Activated T-cell treated with anti-CD3 and anti-CD28 coated beads for 48 hours (primary cell): ENCODE measurements at places on chromosomes 13 and 19.

DNA sequence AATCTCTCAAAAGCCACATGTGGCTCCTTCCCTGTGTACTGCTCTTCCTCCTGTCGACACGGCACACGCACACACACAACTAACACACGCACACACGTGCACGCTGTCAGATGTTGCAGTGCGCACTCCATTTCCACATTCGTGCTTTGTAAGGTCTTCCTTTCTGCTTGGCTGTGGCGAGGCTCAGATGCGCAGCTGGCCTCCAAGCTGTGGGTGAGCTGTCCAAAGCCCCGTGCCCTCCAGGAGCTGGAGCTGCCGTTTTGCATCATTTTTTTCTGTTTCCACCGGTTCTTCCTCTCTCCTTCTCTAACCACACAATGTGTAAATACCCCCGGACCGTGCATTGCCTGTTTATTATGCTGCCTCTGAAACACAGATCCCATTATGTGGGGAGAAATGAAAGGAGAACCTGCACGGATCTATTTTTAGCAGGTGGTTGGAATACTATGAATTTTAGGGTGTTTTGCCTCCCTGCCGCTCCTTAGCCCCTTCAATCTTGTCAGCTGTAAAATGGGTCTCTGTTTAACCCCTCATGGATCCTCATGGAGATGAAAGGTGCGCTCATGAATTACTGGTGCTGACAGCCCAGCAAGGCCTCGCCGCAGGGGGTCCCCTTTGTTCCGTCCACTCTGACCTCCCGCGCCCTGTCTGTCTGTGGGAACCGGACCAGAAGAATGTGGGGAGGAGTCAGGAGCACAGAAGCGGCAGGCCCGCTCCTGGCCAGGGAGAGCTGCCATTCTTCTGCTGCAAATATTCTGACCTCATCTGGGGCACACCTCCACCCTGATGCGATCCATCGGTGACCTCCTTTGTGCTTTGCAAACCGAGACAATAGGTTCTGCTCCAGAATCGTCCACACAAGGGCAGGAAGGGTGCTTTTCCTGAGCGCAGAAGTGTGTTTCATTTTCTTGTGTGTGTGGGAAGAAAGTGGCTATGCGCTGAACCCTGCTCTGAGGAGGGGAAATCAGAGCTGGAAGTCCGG lies 137.7 kb downstream of the SOX1 start:
- no peak for DNase-seq

DNA sequence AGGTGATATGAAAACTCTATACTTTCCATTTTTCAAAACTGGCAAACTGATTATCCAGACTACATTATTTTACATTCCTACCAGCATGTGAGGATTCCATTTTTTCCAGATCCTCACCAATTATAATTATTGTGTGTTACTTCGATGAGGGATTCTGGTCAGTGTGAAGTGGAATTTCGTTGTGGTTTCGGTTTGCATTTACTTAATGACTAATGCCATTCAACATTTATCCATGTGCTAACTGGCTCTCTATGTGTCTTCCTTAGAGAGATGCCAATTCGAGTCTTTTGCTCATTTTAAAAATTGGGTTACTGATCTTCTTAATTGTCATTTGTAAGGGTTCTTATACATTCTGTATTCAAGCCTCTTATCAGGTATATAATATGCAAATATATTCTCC lies 1551.3 kb upstream of the MIR17HG start:
- no peak for DNase-seq

GRCh38 chr19:21434967-21435544 lies 38.1 kb downstream of the ZNF493 start:
- no peak for DNase-seq

GRCh38 chr13:100014621-100015020 lies 33.0 kb downstream of the ZIC2 start:
- no peak for DNase-seq

DNA sequence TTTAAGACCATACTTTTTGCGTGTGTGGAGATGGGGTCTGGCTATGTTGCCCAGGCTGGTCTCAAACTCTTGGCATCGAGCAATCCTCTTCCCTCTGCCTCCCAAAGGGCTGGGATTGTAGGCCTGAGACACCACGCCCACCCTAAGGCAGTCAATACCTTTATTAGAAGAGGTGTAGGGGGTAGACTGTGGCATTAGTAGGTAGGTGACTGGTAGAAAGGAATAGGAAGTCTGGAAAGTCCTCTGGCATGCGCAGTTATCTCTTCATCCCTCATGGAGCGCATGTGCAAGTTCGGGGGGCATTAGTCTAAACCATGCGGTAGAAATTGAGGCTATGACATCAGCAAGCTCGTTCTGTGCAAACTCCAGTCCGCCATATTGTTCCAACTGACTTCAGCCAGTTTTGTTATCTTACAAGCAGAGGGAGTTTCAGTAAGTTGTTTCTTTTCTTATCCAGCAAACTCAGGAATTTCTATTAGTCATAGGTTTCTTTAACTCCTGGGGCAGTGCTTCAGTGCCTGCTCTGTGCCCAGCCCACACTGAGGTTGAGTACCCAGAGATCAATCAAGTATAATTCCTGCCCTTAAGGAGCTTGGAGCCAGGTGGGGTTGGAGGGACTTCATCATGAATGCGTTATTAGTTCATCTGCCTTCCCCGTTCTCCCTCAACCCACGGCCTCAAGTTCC lies 7.3 kb upstream of the RANBP3 start:
- no peak for DNase-seq

DNA sequence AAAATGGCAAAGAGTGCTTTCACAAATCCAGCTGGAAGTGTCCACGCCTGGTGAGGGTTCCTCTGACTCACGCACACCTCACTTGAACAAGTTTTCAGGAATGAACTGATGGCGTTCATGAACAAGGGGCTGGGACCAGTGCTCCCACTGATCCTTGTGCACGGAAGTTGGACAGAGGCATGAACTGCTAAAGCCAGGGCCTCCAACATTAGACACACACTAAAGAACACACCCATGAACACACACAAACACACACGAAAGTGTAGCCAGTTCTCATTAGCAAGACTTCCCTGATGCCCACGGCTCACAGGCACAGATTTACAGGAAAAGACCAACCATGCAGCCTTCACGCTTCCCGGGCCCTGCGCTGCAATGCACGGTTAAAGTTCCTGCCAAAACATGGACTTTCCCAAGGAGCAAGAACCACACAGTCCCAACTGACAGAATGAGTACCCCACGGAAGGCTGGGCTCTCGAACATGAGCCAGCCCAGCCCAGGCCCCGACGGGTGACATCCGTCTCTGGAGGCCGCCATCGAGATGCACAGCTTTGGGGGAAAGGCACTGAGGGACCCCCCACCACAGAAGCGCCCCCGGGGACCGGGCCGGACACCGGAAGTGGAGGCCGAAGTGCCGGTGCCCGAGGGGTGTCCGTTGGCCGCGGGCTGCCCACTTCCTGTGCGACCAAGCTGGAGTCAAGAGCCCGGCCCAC lies 808 bp downstream of the DNMT1 start:
- no peak for DNase-seq

DNA sequence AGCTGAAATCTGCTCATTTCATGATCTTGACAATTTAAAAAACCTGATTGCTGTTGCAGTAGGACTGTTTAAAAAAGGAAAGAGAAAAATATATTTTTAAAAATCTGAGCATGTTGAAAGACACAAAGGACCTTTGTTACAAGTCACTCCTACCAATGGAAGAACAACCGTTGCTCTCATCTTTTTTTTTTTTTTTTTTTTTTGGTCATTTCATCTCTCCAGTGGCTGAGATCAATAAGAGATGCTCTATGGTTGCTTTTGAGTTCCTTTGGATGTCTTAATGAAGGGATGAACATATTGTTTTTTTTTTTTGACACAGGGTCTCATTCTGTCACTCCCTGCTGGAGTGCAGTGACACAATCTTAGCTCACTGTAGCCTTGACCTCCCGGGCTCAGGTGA lies 29.2 kb downstream of the LRCH1 start:
- no peak for DNase-seq

- DNase-seq, result no peak
These were observed 5.3 kb upstream of the ACTN4 start for GRCh38 chr19:38642176-38642575.

DNA sequence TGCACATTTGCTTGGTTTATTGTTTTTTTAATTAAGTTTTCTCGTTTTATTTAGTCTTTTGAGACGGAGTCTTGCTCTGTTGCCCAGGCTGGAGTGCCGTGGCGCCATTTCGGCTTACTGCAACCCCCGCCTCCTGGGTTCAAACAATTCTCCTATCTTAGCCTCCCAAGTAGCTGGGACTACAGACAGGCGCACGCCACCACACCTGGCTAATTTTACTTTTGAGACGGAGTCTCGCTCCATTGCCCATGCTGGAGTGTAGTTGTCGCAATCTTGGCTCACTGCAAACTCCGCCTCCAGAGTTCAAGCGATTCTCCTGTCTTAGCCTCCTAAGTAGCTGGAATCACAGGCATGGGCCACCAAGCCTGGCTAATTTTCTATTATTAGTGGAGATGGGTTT lies 1.3 kb downstream of the RPS9 start:
- no peak for DNase-seq

DNA sequence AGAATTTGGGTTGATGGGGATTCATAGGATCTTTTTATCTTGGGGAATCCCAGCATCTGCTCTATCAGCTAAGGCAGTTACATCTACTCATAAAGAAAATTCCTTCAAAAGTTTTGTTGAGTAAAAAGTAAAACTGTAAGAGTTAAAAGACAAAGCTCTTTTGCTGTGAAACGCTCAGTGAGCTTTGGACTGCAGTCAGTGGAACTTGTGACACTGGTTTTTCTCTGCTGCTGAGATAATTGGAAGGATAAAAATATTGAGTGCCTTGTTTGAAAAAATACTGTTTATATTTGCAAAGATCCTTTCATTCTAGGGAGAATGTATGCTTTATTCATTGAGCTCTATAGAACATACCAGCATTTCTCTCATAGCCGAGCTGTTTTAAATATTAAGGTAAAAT lies 5.3 kb downstream of the NAXD start:
- DNase-seq, result no peak

GRCh38 chr13:31012655-31013024 lies 80.2 kb downstream of the TEX26 start:
- DNase-seq, result no peak

- no peak for DNase-seq
These were observed 778 bp downstream of the ZNF230 start for GRCh38 chr19:44003461-44004009.

DNA sequence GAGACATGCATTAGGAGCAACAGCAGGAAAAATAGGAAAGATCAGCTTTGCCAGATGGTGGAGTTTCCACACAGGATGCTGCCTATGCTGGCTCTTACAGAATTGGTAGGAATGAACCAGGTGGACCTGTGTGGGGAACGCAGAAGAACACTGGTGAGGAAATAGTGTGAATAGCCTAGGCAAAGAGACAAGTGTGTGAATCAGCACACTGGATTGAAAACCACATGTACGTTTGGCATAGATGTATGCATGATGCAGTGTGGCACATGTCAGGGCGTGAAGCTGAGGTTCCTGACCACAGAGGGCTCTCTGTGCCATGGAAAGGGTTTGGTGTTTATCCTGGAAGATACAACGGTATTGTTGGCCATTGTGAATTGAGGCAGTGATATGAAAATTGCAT lies 156.5 kb upstream of the SLC10A2 start:
- DNase-seq, result no peak

GRCh38 chr13:36088001-36088400 lies 43.2 kb downstream of the DCLK1 start:
- no peak for DNase-seq

GRCh38 chr19:4980067-4980466 lies 11.2 kb downstream of the KDM4B start:
- no peak for DNase-seq

- DNase-seq, result peak; percentile 53
These were observed 202.9 kb downstream of the ATP8A2 start for GRCh38 chr13:25574437-25575411.

DNA sequence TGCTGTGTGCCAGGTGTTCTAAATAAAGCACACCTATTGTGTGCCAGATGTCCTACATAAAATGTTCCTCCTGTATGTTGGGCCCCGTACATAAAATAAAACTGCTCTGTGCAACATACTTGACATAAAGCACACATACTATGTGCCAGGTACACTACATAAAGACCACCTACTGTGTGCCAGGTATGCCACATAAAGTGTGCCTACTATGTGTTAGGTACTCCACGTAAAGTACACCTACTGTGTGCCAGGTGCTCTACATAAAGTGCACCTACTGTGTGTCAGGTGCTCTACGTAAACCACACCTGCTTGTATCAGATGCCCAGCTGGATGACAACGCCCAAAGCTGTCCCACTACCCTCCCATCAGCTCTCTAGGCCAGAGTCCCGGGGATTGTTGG lies 5.8 kb upstream of the OR10H5 start:
- DNase-seq, result no peak

DNA sequence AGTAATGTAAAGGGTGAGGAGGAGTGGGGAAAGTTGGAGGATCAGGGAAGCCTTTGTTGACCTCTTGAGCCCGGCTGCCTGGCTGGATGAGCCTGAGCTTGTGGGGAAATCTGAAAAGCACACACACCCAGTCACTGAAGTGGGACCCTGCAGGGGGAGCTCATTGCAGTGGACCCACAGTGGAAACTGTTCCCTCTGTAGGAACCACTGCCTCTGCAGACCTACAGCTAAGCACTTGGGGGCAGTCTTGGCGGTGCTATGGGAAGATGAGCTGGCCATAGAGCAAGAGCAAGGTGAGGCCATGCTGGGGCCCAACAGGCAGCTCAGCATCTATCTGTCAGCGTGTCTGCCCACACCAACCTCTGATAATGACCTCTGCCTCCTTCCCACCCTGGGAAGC lies 294.8 kb downstream of the TSHZ3 start:
- peak; percentile 3 for DNase-seq

DNA sequence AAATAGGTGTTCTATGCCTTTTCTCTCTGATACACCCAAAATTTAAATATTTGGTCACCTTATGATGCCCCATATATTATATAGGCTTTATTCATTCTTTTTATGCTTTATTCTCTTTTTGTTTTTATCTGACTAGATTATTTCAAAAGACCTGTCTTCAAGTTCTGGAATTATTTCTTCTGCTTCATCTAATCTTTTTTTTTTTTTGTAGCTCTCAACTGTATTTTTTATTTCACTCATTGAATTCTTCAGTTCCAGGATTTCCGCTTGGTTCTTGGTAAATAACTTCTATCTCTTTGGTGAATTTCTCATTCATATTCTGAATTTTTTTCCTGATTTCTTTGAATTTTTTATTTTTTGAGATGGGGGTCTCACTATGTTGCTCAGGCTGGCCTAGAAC lies 3.9 kb upstream of the CLEC4M start:
- DNase-seq, result no peak
